Adrenal gland (tissue), 19 donors: ENCODE measurements at places on chromosomes 12 and 14. TPM values are rescaled to one million over a fixed set of nuclear protein-coding genes. Genes with fewer than 3 reads are reported as not detected.

DNA sequence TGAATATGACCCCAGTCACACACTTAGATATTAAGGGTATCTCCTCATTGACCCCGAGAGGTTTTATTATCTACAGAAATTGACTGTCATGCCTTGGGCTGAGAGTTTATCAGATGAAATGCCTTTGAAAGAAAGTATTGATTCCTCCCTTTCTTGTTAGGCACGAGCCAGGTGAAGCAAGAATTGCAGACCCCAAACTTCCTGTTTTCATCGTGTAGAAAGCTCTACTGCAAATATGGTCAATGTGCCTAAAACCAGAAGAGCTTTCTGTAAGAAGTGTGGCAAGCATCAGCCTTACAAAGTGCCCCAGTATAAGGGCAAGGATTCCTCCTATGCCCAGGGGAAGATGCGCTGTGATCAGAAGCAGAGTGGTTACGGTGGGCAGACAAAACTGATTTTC is 143.9 kb upstream of the FUT8 start:
- no peak for DNase-seq

GRCh38 chr12:116539905-116540482 is 19.2 kb upstream of the MAP1LC3B2 start:
- peak; percentile 83 for DNase-seq

- no peak for DNase-seq
Observed at GRCh38 chr14:74437496-74438053, 11.6 kb upstream of the SYNDIG1L start.

GRCh38 chr12:131833896-131834641 is 5.9 kb downstream of the MMP17 start:
- DNase-seq, result no peak

DNA sequence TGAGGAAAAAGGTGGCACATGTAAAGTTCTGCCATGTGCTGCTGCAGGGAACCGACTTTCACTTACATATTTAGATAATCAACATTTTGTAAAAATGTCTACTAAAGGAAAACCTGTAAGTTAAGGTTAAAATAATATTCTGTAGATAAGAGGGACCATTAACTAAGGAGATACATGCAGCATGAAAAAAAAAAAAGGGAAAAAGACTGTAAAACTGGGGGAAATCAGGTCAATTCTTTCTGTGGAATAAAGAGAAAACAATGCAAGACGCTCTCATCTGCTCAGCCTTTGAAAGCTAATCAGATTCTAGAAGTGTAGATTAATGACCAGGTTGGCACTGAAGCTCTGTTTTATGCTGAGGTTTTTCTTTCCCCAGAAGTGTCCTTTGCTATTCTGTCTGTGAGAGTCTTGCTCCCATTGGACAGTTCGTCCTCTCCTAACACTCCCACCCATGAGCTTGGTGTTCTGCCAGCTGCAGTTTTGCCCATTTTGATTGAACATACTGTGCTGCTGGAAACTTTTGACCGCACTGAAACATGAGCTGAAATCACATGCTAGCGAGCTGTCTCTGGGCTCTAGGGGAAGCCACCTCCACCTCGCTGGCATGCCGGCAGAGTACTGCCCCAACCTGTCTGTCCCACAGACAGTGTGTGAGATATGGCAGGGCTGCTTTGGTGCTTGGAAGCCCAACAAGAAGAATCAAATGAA is 39.7 kb downstream of the PPTC7 start:
- DNase-seq, result peak; percentile 94

- DNase-seq, result no peak
Observed at GRCh38 chr12:64685050-64685449, 74.2 kb downstream of the GNS start.

- no peak for DNase-seq
Observed at GRCh38 chr14:102729825-102730224, 47.4 kb upstream of the TRAF3 start.

- DNase-seq, result no peak
Observed at GRCh38 chr12:68565391-68565903, 45.3 kb upstream of the RAP1B start.

- no peak for DNase-seq
Observed at GRCh38 chr14:44113769-44114730, 393.0 kb downstream of the FSCB start.

GRCh38 chr12:57874166-57875108 is 27.9 kb upstream of the CTDSP2 start:
- DNase-seq, result no peak

- no peak for DNase-seq
Observed at GRCh38 chr12:104459368-104459909, 2.7 kb downstream of the CHST11 start.

DNA sequence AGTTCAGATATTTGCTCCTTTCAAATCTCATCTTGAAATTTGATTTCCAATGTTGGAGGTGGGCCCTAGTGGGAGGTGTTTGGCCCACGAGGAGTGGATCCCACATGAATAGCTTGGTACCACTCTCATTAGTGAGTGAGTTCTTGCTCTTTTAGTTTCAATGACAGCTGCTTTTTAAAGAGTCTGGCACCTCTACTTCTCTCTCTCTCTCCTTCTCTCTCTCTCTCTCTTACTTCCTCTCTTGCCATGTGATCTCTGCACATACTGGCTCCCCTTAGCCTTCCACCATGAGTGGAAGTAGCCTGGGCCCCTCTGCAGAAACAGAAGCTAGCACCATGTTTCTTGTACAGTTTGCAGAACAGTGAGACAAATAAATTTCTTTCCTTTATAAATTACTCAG is 25.1 kb downstream of the GPR65 start:
- DNase-seq, result no peak

DNA sequence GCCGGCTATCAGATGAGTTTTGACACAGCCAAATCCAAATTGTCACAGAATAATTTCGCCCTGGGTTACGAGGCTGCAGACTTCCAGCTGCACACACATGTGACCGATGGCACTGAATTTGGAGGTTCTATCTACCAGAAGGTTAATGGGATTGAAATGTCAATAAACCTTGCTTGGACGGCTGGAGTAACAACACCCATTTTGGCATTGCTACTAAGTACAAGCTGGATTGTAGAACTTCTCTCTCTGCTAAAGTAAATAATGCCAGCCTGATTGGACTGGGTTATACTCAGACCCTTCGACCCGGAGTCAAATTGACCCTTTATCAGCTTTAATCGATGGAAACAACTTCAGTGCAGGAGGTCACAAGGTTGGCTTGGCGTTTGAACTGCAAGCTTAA is 100.2 kb upstream of the EVL start:
- DNase-seq, result no peak

DNA sequence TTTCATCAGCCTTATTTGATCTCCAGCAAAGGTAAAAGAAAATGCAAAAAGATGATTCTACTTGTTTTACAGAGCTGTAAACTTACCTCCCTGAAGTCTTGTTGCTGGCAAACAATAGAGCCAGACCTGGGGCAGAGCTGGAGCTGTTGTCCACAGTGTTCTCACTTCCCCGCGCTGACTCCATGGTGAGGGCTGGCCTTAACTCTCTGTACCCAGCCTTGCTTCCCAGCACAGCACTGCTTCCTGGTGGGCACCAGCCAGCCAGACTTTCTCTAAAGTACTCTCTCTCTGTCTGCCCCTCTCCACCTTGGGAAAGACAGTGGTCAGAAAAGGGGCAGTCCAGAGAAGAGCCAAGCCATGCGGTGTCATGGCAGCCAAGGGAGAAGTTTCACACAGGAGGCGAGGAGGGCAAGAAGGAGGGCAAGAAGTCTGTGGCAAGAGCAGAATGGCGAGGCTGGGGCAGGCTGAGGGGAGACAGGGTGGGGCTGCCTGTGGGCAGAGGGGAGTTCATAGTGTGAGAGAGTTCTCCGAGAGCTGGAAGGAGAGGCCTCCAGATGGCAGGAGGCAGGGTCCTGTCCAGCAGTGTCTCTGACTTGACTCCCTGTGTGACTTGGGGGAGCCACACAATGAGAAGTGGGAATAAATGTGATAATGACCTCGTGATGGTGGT is 9.3 kb downstream of the EVL start:
- DNase-seq, result no peak

- DNase-seq, result no peak
Observed at GRCh38 chr12:5395443-5396271, 36.3 kb upstream of the NTF3 start.

DNA sequence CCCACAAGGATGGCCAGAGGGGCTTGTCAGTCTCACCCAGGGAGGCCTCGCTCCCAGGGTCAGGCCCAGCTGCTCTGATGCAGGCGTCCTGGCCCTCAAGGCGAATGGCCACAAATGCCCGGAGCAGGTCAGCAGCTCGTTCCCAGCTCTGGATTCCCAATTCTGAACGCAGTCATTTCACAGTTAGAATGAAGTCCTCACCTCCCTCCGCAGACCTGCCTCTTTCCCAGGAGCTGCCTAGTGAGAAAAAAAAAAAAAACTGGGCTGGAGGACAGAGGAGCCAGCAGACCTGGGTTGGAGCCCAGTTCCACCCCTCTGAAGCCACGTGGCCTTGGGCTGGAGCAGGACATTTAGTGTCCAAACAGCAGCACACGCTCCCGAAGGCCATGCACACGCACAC is 62.2 kb upstream of the DIO3 start:
- DNase-seq, result peak; percentile 6

- no peak for DNase-seq
Observed at GRCh38 chr12:58169826-58170225, 228.5 kb downstream of the ATP23 start.

DNA sequence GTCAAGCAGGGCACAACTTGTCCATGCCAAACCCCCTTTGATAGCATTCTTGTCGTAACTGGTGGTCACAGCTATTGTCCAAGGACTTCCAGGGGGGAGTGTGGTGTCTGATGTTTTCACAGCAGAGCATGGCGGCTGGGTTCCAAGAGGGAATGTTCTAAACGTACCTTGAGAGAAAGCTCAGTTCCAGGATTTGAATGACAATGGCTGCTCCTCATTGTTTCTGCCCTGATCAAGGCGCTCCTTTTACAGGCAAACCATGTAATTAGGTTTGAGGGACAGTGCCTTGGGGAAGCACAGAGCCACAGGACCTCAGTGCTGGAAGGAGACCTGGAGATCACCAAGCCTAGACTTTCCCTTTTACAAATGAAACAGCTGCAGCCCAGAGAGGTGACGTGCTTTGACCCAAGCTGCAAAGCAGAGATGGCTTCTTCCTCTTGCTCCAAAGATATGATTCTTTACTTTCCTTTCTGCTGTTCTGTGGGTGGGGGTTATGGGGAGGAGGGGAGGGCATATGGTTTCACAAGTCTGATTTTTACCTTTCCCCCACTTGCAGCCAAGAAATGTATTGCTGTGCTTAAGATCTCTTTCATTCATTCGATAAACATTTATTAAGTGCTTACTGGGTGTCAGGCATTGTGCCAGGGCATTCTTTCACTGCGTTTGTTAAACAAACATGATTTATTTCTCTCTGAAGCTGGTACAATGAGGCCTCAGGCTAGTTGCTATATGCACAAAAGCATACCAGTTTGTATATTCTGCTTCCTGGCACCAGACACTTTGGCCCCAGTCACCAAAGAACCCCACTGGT is 172.8 kb downstream of the KTN1 start:
- no peak for DNase-seq

- no peak for DNase-seq
Observed at GRCh38 chr12:113577464-113578129, 105.9 kb upstream of the LHX5 start.

DNA sequence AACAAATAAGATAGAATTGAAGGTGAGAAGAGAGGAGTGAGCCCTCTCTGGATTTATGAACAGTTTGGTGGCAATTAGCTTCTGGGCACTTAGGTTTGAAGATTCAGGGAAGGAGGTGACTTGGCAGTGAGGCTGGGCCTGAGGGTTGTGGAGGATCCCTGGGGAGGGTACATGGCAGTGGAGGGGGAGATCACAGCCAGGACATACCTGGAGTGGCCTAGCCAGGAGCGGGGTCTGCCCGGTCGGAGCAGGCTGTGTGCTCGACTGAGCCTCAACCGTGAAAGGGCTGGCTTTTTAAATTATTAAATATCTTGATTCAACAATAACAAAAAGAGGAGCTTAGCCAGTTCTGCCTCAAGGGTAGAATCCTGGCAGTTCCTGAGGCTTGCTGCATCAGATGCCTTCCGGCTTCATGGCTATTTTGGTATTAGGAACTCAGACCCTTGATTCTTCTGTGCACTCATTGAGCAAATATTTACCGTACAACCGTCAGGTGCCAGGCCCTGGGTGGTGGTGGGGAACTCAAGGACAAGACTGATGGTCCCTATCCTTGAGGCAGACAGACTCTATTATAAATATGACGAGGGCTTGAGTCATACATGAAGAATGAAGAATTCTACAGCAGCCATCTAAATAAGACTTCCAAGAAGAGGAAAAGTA is 73.4 kb downstream of the SPTB start:
- DNase-seq, result peak; percentile 61

DNA sequence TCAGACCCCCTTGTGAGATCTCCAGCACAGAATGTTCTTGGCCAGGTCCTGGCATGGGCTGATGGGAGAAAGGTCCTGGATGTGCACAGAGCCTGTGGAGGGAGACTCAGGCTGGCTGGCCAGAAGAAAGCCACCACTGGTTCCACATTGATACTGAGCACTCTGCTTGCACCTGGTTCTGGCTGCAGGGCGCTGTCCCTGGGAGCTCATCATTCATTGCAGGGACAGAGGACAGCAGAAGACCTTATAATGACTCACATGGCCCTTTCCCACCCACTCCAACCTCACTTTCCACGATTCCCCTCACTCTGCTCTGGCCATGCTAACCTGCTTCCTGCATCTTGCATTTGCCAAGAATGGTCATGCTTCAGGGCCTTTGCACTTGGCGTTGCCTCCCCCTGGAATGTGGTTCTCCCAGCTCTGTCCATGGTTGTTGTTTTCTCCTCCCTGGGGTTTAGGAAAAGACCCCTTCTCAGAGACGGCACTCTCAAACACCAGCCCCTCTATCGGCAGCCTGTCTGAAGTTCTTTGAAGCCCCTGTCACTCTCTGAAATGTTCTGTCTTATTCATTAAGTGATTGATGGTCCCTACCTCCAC is 10.3 kb downstream of the KRT7 start:
- DNase-seq, result no peak

The TCL1B gene
- total RNA-seq, result not detected

The MANSC4 gene
- total RNA-seq, result not detected

The PPP4R4 gene
- 0.55 TPM for total RNA-seq

The ASCL1 gene
- total RNA-seq, result 0.17 TPM

The CD69 gene
- total RNA-seq, result 0.83 TPM

The INHBE gene
- 0.11 TPM for total RNA-seq

The ETFBKMT gene
- 7.0 TPM for total RNA-seq

The CLEC4A gene
- 3.6 TPM for total RNA-seq
